ENCODE measurements at places on chromosomes 3 and 15.

DNA sequence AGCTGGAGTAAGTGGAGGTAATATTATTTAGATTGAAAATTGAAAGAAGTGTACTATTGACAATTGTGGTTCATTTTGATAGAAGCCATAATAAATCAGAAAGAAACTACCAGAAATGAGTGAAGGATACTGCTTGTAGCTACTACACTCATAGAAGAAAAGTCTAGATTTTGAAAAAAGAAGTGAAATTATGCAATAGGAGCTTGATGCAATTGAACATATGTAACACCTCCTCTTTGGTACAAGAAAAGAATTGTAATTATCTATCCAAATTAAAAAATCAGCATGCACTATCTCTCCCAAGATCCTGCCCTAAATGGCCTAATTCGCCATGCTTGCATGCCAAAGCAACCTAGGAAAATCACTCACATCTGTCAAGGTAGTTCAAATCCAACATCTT lies 51.1 kb upstream of the CD200R1L start:
- DNase-seq, result no peak

GRCh38 chr15:38896647-38897046 lies 332.0 kb upstream of the RASGRP1 start:
- DNase-seq, result no peak

DNA sequence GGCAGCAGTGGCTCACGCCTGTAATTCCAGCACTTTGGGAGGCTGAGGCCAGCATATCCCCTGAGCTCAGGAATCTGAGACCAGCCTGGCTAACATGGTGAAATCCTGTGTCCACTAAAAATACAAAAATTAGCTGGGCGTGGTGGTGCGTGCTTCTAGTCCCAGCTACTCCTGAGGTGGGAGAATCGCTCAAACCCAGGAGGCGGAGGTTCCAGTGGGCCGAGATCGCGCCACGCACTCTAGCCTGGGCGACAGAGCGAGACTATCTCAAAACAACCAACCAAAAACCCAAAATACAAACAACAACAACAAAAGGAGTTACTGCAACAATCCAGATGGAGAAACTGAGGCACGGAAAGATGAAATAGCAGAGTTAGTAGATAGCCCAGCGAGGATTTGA lies 35.4 kb downstream of the SAXO2 start:
- DNase-seq, result no peak

- peak; percentile 89 for DNase-seq
Measured at GRCh38 chr15:101088788-101089578, 162.9 kb downstream of the CHSY1 start.

DNA sequence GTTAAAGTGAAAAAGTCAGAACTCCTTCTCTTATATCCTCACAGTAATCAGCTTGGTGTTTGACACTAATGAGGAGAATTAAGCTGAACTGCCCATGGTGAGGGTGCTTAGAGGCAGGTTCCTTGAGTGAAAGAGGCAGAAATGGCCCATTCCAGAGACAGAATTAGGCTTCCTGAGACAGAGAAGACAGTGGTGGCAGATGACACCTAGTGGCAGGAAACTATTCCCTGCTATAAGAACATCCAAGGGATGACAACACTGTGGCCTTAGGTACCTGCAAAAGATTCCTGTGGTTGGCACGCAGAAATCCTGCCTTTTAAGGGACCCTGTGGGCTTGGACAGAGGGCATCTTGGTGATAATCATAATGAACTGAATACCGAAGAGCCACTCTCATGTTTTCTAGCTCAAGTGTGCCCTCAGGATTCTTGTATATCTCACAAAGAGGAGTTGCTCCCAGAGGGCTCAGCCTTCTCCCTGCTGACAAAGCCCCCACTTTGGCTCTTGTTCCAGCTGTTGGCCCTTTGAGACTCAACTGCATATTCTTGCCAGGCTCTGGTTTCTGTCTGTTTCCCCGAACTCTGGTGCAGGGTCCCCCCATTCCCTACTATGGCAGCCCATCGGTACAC lies 56.0 kb downstream of the KBTBD12 start:
- DNase-seq, result peak; percentile 76

DNA sequence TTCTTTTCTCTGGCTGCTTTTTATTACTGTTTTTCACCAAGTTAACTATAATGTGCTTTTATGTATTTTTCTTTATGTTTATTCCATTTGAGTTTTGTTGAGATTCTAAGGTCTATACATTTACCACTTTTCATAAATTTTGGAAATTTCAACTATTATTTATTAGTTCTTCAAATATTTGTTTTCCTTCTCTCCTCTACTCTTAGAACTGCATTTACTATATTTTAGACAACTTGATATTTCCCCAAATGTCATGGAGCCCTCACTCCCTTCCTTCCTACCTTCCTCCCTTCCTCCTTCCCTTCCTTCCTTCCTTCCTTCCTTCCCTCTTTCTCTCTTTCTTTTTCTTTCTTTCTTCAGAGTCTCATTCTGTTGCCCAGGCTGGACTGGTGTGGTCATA lies 81.4 kb upstream of the TNIK start:
- DNase-seq, result no peak

DNA sequence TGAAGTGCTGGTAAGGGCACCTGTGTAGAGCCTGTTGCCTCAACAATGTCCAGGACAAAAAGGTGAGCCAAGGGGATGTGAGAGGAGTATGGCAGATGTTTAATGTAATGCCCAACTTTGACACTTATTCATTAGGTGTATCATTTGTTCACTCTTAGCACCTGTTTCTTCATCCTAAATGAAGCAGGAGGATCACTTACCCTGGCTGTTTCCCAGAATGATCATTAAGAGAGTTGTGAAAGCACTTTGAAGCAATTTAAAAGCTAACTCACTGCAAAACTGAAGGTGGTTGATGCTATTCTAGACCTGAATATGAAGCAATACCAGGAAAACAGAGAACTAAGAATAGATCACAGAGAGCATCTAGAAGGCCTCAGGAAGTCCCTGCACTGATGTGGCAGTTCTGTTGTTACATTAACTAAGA lies 3.4 kb upstream of the HHLA2 start:
- DNase-seq, result no peak

GRCh38 chr3:154085071-154085470 lies 36.1 kb upstream of the ARHGEF26 start:
- DNase-seq, result no peak

DNA sequence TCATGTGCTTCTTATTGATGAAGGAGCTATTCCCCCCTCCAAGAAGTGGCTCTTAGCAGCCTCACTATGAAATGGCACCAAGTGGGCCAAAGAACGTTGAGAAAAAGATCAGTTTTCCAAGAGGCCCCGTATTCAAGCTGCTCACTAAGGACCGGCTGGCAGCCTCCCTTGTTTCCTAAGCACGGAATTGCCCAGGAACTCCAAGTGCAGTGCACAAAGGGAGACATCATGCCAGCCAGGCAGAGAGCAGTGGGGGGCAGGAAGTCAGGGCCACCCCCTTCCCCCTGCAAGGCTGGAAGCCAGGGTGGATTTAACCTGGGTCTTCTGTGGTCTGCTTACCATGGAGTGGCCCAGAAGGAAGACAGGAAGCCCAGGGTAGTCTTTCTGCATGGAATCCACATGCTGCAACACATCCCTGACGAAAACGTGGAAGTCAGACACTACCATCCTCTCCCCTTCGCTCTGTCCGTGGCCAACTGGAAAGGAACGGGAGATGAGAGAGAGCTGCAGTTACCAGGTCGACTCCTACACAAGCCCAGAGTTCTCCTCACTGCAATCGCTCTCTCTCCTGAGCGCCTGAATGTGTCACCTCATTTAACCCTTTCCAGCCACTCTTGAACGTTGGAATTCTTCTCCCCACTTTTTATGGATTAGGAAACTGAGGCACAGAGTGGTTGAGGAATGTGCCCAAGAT lies 49.5 kb downstream of the ABTB1 start:
- no peak for DNase-seq

DNA sequence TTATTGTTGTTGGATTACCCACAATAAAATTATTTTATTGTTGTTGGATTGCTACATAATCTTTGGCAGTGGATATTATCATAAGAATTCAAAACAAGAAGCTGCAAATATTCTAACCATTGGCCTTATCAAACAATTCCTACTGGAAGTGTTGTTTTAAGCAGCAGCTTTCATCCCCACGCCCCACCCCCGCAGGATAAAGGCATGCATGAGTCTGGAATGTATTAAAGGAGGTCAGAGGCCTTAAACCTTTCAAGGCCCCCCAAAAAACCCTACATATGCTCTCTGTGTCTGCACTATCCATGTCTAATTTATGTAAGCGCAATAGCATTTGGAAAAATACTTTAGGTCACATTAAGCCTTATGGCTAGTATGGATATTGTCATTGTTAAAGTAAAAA lies 23.1 kb downstream of the P3H2 start:
- no peak for DNase-seq

DNA sequence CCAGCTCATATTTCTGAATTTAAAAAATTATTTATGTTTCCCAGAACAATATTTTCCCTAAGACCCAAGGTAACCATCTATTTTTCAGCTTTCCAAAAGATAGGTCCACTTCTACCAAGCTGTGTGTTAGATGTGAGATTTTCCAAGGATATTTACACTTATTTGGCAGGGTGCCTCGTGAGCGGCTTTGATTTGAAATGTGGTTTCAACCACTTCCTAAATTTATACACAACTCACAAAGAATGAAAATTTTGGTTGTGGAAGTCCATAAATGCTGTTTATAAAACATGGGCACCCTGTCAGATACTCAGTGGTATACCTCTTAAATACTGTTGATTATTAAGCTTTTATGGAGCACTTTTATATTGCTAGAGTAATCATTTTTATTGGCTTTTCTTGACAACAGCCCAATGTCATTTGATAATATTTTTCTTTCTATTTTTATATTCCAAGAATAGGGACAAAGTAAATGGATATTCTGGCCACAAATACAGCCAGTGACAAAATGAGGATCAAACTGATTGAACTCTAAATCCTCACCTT lies 57.6 kb downstream of the GAP43 start:
- DNase-seq, result no peak
